ENCODE measurements at places on chromosomes 11 and 22.

DNA sequence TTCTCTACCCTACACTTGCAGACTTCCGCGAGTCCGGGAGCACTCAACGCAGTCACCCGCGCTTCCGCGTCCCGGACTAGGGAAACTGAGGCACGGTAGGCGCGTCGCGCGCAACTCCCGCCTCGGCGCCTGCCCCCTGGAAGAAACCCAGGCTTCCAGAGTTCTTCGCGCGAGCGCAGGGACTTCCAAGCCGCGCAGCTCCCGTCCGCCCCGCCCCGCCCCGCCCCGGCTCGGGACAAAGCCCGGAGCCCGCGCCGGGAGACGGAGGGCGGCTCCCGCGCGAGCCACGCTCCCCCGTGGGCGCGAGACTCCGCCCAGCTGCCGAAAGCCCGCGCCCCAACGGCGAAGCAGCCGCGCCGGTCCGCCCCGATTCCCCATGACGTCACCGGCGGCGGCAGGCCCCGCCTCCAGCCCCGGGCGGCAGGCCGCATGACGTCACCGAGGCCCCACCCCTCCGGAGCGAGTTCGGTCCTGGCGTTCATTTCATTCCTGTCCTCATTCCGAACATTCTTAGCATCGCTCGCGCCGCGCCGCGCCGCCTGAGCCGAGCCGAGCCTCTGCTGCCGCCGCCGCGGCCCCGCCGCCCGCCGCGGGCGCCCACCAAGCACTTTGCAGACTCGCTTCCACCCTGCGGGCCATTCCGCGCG is at the start of gene TEAD1:
Gene TEAD1 (plus strand): TSS at position 498 of the 647 bp plus-strand sequence.
- peak; percentile 84 for DNase-seq

DNA sequence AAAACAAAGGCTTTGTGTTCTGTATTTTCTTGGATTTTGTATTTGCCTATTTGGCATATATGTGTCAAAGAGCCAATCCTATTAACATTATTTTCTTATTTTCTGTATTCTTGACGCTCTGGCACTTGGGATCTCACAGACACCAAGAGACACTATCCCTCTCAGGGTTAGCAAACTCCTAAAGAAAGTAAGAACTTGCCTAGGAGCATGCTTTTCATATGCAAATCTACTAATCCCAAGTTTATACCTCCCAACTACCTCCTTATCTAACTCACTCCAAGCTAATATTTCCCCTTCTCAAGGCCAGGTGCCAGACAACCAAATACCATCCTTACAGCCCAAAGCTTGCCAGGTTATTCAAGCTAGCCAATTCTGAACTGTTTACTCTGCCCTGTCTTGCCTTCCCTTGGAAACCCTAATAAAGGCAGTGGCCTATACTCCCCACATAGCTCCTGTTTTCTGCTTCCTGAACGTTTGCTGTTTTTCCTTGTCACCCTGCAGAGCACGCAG is 455.4 kb upstream of the ANO3 start:
- DNase-seq, result no peak

- no peak for DNase-seq
These were observed 69.5 kb downstream of the DBX1 start for GRCh38 chr11:20090654-20091374.

DNA sequence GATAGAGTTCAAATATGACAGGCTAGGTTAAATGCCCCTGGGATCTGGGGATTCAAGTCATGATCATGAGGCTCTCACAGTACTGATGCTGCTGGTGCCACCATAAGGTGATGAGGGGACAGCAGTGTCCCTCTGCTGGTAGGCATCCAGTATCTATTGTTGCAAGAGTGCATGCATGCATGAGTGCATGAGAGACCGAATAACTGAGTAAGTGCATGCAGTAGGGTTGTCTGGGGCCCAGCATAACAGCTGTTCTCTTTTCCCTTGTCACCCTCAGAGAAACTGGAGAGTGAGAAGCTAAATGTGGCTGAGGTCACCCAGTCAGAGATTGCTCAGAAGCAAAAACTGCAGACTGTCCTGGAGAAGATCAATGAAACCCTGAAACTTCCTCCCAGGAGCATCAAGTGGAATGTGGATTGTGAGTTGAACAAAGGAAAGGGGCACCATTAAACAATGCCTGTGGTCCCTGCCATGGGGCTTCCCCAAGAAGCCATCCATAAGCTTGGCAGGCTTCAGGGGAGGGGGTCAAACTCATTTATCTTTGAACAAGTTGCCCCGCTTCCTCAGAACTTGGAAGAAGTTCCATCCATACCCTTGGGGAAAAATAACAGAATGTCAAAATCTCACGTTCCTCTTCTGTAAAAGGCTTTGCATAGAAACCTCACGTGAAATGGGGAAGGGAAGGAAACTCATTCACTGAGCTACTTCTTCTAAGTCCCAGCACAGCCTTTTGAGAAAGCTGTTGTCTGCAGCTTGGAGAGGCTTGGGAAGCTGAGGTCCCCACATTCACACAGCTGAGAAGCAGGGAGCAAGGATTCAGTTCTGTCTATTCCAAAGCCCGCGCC is 119.0 kb downstream of the PARVA start:
- DNase-seq, result no peak

- DNase-seq, result no peak
These were observed 8.3 kb downstream of the NDUFV1 start for GRCh38 chr11:67614730-67615714.

- no peak for DNase-seq
These were observed 26.1 kb downstream of the PTPRJ start for GRCh38 chr11:48006301-48006992.

DNA sequence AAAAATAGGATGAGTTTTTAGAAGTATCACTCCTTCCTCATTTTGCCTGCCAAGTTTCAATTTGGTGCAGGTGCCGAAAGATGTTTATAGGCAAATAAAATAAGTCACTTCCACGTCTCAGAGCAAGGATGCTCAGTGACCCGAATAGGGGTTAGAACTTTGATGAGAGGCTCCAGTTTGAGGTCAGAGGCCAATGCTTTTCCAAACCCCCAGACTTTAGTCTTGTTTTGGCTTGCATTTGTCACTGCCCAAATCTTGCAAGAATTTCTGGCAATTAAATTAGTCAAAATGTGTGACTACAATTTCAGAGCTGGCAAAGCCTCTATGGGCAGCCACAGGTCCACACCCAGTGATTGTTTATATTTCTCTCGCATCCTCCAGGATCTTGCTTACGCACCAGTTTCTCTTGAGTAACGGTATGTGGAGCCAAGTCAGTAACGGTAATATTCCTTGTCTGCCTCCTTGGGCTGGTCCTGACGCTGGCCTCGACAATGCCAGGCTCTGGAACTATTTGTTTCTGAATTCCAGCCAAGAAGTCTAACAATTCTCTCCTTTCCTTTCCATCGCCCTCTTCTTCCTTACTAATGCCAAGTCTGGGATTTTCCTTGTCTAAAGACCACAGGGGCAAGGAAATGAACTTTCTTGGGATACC is 9.9 kb upstream of the NUP160 start:
- no peak for DNase-seq

GRCh38 chr11:100778166-100778785 is 91.2 kb downstream of the ARHGAP42 start:
- no peak for DNase-seq

DNA sequence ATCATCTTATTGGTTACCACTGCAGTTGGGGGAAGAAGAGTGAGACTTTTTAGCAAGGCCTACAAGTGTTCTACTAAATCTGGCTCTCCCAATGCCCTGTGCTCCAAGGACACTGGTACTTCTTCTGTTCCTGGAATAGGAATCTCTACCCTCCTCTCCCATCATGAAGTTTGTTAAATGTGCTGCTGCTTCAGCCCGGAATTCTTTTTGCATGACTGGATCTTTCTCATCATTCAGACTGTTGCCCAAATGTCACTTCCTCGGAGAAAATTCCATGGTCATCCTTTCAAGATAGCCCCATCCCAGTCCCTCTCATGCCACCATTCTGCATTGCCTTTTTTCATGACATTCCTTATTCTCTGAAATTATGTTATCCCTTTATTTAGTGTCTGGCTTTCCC is 400.8 kb downstream of the SOX6 start:
- no peak for DNase-seq

GRCh38 chr22:43393132-43393843 is 18.5 kb upstream of the MPPED1 start:
- no peak for DNase-seq

DNA sequence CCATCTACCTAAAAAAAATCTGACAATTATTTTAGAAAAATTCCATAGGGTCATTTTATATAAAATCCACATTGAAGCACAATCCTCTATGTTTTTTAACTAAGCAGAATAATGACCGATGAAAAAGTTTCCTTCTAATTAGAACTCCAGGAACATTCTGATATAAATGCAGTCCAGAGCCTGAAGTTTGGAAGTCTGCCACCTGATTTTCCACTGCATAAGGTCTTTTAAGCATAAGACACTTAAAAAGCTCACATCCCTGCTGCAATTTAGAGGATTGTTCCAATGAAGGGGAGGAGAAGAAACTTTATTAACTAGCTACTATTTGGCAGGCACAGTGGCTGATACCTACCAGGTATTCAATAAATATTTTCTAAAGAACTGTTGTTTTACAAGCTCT is 570.3 kb upstream of the ANO5 start:
- no peak for DNase-seq

GRCh38 chr22:35477911-35478582 is 62.6 kb upstream of the RASD2 start:
- no peak for DNase-seq

GRCh38 chr11:43746670-43747069 is 66.1 kb downstream of the HSD17B12 start:
- no peak for DNase-seq

DNA sequence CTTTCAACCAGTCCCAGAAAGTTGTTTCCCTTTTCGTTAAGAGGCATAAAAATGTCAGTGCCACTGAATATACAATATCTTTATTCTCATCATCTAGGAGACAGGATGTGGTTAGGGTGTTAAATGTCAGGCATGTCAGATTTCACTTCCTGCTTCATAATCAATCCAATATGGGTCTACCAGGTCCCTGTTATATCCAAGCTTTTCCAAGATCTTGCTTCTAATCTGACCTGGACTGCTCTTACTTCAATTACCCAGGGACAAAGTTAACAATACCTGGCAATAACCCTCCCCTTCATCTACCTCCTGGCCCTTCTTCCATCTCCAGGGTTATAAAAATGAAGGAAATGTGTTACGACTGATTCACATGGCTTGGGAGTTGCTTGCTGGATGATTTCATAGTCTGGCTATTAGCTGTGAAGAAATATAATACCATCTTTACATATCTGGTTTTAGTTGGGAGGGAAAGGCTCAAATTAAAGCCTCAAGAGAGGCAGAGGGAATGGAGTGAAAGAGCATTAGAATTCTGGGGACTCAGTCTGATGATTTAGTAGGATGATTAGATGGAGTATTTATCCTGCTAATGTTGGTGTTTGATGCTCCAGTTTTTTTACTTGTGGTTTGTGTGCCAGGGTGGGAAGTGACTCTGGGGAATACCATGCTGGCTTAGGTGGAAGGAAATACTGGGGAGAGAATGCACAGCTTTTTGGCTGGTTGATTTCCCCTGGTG is 534.3 kb downstream of the ETS1 start:
- DNase-seq, result no peak

GRCh38 chr11:123742724-123743120 is 1.3 kb upstream of the ZNF202 start:
- no peak for DNase-seq

- DNase-seq, result no peak
These were observed 795 bp upstream of the MSANTD4 start for GRCh38 chr11:106022795-106023275.

GRCh38 chr11:9972989-9973388 is 309.1 kb downstream of the SWAP70 start:
- no peak for DNase-seq

GRCh38 chr11:31421820-31422219 is 52.2 kb downstream of the DNAJC24 start:
- no peak for DNase-seq

DNA sequence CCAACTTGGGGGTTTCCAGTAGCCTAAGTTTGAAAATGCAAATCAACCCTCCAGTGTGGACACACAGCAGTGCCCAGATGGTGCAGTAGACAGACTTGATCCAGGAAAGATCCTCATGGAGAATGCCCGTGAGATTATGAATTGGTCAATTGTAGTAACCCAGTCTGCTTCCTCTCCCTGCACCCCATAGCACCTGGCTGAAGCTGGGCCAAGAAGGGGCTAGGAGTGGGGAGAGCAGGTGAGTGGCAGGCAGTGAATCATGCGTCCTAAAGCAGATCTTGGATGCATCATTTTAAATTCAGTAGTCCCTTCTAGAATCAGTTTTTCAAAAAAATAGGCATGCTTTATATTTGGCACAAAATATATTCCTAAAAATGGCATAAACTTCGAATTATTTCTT is 52.2 kb downstream of the CYB5R2 start:
- DNase-seq, result no peak

DNA sequence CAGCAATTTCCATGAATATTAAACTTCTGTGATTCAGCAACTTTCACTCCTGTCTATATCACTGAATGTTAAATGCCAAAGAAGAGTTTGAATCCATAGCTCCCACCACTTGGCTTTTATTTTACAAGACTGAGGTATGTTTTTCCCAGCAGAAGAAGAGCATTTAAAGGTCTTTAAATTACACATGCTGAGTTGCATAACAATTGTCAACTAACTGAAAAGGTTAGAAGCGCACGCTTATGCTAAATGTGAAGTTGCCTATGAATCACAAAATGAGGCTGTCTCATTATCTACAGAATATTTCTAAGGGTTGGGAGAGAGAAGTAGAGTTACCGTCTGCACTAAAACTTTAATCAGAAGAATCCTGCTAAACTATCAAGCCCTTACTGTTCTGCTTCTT is 1086.3 kb downstream of the FAM181B start:
- no peak for DNase-seq

DNA sequence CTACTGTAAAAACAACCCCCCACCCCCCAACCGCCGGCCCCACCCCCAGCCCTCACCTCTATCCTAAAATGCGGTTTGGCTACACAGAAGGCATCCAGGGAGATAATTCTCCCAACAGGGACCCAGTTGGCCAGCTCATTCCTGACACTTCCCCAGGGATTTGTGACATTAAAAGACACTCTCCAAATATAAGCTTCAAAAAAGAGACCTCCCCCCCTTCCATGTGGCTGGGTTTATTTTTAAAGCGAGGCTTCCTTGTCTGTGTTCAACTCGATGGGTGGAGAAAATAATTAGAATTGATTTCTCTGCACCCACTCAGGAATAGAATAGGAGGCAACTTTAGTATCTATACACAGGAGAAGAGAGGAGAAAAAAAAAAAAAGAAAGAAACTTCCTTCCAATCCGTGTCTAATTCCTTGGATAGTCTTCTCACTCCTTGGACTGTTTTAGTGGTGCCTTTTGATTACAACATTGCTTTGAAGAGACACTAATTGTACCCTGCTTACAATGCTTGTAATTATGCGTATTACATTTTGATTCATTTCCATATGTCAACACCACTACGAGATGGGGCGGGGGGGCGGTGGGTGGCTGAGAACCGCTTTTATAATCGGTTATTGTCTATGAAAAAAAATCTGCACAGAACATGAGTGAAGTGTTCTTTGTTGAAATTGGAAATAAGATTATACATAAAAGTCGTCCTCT is 500.4 kb downstream of the MIAT start:
- DNase-seq, result no peak

- DNase-seq, result no peak
These were observed 40.9 kb downstream of the EXT2 start for GRCh38 chr11:44136176-44136945.

- no peak for DNase-seq
These were observed 130.6 kb downstream of the WNT11 start for GRCh38 chr11:76075716-76076115.

Measured in stimulated activated CD8-positive, alpha-beta memory T cell treated with anti-CD3 and anti-CD28 coated beads, Interleukin-15, amount 100 ng/mL, for 24 hours (primary cell).